ENCODE measurements at places on chromosomes 2 and 18.

DNA sequence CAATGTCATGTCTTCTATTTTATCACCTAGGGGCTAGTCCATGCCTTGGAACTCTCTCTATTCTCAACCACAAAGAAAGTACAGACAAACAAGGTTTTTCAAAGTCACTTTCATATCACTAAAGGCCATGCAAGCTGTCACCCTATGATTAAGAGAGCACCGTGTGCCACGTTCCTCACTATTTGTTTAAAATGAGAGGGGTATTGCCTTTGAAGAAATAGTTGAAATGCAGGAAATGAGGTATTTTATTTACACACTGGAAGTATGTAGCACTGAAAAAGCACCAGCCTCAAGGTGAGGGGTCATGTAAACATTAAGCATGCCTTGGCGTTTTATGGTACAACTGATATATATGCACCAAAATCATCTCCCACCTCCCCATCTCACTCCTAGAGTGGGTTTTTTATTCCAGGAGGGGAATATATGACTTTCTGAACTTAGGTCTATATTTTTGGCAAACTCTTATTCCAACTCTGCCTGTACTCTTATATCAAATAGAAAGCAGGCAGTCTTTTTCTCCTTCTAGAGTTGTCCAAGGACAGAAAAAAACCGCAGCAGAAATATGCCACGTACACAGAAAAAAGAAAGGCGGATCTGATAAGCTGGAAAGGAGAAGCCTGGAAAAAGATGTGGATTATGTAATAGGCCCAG is 53.5 kb downstream of the VSNL1 start:
- DNase-seq = no peak

DNA sequence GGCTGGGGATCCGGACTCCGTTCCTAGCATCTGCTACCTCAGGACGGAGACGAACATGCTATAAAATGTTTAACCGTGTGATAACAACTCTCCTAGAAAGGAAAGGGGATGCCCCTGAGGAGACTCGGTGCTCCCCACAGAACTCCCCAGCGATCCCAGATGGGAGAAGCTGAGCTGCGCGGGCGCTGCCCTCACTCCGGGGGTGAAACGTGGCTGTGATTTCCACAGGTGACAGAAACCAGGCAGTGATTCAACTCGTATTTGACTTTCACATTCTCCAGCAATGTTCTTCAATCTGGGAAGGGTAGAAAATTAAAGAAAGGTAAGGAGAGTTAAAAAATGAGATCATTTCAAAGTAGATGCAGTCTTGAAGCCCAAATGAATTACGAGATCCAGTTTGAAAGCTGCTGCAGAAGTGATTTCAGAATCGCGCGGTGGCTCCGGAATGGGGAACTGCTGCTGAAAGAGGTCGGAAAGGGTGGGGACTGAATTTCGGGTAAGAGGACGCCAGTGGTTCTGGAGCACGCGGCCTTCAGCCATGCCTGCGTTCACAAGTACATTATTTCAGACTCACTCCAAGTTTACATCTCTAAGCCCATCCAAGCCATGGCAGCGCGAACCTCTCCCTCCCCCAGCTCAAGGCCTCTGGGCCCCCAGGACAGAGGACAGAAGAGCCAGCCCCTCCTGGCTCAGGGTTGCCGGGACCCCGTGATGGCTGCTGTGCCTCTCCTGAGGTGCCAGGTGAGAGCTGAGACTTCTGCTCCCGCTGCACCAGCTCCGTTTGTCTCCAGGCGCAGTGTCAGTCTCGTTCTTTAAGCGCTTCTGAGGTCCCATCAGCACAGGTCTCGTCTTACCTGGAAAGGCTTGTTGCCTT is 39.5 kb downstream of the ADNP2 start:
- DNase-seq = no peak

GRCh38 chr2:24521162-24521857 is 30.3 kb downstream of the NCOA1 start:
- DNase-seq = no peak

DNA sequence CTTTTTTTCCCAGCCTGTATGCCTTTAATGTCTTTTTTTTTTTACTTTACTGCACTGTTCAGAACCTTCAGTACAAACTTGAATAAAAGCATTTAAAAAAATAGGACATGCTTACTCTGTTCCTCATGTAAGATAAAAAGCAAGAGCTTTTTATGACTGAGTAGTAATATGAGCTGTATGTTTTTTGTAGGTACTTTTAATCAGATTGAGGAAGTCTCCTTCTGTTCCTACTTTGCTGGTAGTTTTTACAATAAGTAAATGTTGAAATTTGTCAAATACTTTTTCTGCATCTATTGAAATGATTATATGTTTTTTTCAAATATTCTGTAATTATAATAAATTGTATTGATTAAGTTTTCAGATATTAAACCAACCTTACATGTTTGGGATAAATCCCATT is 189.8 kb downstream of the FAM210A start:
- peak; percentile 31 for DNase-seq

- no peak for DNase-seq
These were observed 12.8 kb upstream of the GBX2 start for GRCh38 chr2:236180831-236181453.

GRCh38 chr2:41717839-41718238 is 330.0 kb upstream of the PKDCC start:
- no peak for DNase-seq

- DNase-seq = no peak
These were observed 752.6 kb upstream of the ID2 start for GRCh38 chr2:7929281-7929680.

- DNase-seq = peak; percentile 35
These were observed 445.7 kb upstream of the FANCL start for GRCh38 chr2:58686776-58687175.

DNA sequence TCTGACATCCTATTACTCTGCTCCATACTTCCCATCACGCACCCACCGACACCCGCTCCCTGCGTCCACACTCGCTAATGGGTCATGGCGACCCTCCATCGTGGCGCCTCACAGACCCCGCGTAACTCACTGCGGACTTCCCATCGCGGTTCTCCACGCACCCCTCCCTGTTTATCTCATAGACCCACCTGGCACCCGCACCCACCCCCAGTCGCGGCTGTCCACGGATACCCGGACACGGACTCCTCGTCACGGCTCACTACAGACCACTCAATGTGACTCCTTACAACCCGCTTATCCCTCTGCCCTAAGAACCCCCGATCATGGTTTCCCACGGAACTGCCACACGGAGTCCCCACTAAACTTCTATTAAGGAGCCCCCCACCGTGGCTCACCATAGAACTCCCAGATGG is 458 bp downstream of the CXXC1 start:
- DNase-seq = no peak

Data from hematopoietic multipotent progenitor cell (in vitro differentiated cells).